ENCODE measurements at places on chromosomes 4 and X.

DNA sequence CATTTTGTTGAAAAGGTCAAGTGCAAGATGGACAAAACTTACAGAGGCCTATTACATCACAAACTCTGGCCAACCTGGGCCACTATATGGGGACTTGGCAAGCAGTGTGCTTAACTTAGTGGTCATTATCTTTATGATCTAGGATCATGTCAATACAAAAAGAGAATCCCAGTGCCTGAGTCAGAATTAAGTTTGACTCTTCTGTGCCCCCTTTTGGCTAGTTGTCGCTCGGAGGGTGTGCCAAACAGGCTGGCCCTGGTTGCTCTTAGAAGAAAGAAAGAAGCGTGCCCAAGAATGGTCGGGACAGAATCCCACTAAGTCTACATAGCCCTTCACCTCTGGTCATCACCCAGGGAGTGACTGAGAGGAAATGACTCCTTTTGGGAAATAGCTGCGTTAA lies 100.1 kb downstream of the EIF4E start:
- DNase-seq, result peak; percentile 35

DNA sequence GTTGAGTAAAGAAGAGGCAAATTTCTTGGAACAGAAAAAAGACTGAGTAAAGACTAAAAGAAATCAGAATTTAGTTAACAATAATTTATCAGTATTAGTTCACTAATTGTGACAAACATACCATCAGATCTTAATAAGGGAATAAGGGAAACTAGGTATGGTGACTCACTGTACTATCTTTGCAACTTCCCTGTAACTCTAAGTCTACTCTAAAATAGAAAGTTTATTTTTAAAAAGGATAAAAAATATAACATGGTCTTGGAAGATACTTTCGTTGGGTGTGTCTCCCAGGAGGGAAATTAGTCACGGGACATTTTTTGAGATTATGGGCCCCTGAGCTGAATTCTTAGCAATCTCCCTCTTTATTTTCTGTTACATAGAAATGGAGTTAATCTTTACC lies 97.3 kb downstream of the EMCN start:
- DNase-seq, result peak; percentile 8

- DNase-seq, result peak; percentile 65
These were observed 14.9 kb upstream of the LOC101059915 start for GRCh38 chrX:71652405-71652804.

GRCh38 chr4:23747281-23747735 lies 142.5 kb downstream of the PPARGC1A start:
- no peak for DNase-seq

GRCh38 chrX:39726771-39727170 lies 371.0 kb downstream of the BCOR start:
- peak; percentile 49 for DNase-seq

DNA sequence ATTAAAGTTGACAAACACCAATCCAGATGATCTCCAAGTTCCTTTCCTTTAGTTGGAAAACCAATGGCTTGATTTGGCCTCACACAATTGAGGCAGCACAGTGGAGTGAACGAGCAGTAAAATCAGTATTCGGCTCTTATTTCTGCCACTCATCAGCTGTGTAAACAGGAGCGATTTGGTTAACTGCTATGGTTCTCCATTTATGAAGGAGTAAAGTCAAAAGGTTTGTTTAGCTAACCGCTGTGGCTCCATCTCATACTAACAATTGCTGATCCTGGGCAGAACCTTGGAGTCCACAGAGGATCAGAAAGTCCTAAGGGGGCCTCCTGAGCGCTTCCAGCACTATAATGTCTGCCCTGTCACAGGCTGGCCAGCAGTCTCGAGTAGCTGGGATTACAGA lies 54.5 kb upstream of the EXOC1L start:
- no peak for DNase-seq

DNA sequence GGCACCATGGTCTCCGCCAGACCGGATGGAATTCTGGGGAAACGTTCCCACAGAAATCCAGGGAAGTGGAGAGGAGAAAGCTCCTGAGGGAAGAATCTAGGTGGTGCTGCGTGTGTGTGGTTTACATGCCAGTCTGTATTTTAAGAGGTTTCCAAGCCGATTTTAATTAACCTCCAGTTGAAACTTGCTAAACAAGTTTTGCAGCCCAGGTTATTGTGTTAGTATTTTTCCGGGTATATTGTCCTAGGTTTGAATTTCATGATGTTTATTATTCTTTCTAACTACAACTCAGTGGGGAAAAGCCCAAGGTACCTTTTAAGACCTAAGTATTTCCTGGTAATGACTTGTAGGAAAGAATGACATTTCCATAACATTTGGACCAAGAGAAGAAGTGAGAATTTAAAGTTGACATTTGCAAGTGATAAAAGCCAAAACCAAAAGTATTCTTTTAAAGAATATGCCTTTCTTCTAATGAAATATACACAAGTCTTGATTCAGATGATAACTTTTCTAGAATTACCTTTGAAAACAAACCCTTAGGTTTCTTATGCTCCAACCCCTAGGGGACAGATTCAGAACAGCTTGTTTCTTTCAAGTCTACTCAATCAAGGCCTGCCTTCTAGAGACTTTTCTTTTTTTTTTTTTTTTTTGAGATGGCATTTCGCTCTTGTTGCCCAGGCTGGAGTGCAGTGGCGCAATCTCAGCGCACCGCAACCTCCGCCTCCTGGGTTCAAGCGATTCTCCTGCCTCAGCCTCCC lies 14.6 kb downstream of the SAT1 start:
- DNase-seq, result no peak

DNA sequence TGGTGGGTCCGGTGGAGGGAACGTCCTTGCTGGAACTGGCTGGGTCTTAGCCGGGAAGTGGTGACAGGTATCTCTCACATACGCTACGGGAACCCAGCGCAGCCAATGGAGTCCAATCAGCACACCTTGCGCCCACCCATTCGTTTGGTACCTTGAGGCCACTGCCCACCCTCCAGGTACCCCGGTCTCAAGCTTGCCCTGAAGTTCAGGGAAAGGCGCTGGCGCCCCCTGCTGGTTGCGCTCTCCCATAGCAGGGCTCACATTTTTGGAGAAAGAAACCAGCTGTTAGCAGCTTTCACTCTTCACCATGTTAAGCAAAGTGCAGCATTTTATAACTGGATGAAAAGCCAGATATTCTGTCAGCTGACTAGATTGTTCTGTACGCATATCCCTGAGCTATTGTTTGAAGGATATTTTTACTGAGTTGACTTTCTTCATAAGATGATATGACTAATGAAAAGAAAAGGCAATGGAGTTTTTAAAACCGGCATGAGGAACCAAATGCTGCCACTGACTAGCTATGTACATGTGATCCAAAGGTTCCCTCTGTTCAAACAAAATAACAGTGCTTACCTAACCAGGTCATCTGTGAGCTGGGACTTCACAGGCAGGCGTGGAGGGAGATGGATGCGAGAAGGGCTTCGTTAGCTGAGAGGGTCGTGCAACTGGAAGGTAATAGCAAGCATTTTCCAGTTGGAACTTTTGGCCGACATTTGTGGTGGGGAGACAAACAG lies 43.7 kb downstream of the OTOP1 start:
- peak; percentile 19 for DNase-seq

DNA sequence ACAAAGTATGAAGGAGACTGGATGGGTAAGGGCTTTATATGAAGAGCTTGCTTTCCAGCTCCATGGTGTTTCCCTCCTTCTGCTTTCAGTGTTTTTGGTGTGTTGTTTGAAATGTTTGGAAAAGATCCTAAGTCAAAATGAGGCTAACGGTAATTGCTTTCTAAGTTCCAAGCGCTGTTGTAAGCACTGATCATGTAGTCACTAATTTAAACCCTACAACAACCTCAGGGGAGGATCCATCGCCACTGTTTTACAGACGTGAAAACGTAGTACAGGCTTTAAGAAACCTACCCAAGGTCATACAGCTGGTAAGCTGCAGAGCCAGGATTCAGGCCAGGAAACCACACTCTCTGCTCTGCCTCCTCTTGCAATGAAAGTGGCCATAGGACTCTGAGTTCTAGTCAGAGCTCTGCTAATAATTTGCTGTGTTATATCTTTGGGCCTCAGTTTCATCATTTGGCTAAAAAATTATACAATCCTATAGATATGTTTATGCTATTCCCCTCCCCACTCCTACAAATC lies 102.9 kb upstream of the PGRMC2 start:
- no peak for DNase-seq

- no peak for DNase-seq
These were observed 77.1 kb upstream of the HPRT1 start for GRCh38 chrX:134382821-134383220.
